Hematopoietic multipotent progenitor cell treated with erythropoietin and hydrocortisone succinate and interleukin-3 and kit ligand, for 17 days (in vitro differentiated cells): ENCODE measurements at places on chromosomes 12 and 14.

DNA sequence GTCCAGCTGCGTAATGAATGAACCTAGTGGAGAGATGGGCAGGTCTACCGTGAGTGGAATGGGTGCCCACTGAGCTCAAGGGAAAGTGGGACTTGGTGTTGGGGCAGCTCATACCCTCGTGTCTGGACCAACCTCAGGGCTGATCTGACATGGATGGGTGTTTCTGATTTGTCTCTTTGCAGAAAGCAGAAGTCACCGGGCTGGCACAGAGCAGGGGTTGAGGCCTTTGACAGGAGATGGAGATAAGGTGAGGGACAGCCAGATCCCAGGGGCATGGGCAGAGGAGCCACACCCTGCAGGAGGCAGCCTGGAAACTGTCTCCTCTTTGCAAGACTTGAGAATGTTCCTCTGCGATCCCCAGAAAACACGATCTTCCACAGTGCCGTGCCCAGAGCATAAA lies 20.9 kb upstream of the PPP1CC start:
- DNase-seq: no peak

DNA sequence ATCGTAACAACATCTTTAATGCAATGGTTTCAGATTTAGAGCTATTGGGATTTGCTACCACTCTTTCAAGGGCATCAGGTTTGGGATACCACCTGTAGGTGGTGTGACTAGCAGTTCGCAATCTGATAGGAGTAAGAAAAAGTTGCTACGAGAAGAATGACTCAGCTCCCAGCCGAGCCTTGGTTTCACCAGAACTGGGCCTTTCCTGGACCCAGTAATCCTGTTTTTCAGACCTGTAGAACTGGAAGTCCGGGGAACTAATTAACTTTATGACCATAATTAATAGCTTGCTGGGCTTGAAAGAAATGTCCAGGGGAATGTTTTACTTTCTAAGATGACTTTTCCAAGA lies 770 bp downstream of the ABHD4 start:
- peak; percentile 90 for DNase-seq

DNA sequence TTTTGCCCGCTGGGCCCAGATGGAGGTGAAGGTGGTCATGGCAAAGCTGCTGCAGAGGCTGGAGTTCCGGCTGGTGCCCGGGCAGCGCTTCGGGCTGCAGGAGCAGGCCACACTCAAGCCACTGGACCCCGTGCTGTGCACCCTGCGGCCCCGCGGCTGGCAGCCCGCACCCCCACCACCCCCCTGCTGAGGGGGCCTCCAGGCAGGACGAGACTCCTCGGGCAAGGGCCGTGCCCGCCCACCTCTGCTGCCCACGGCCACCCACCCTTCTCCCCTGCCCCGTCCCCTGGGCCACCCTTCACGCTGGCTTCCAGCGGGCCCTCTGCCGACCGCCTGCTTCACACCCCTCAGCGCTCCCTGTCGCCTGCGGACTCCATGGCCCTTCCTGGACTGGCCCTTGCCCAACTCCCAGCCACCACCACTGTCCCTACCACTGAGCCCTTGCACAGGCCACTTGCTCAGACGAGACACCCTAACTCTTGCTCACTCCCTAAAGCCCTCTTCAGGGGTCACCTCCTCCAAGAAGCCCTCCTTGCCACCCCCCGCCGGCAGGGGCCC lies 42.5 kb downstream of the CYP46A1 start:
- DNase-seq: no peak

- DNase-seq: no peak
These were observed 238.4 kb upstream of the CCDC196 start for GRCh38 chr14:66247662-66248193.

- DNase-seq: peak; percentile 78
These were observed 30.4 kb downstream of the FBXO34 start for GRCh38 chr14:55301437-55302121.

DNA sequence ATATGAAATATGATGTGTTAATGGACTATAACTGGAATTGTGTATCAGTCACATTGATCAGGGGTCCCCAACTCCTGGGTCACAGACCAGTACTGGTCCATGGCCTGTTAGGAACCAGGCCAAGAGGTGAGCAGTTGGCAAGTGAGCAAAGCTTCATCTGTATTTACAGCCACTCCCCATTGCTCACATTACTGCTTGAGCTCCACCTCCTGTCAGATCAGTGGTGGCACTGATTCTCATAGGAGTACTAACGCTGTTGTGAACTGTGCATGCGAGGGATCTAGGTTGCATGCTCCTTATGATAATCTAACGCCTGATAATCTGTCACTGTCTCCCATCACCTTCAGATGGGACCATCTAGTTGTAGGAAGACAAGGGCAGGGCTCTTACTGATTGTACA lies 72.3 kb downstream of the CDK17 start:
- no peak for DNase-seq

GRCh38 chr14:85566603-85567002 lies 36.7 kb downstream of the FLRT2 start:
- no peak for DNase-seq

DNA sequence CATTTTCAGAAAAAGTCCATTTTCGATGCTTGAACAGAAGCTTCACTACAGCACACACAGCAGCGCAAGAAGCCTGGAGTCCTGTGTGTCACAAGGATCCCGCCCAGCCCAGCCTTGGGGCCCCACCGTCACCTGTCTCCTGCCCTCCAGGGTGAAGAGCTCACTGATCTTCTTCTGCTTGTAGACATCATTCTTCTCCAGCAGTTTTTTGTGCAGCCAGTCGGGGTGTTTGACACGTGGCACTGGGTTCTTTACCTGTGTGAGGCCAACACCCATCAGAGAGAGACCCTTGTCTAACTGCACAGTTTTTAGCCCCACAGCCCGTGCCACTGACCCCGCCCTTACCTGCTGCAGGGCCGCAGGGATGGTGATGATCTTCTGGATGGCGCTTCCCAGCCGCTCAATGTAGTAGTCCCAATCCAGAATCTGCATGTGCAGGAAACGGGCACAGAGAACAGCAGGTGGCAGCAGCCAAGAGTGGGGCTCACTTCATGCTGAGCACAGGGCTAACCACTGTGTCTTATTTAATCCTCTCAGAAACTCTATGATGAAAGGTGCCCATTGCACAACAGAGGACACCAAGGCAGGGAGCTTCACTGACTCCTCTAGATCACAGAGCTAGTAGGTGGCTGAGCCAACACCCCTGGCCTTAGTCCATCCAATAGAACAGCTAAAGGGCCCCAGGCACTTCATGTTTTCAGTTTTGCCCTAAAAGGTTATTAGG lies 30.0 kb downstream of the POLE start:
- no peak for DNase-seq

GRCh38 chr14:20530771-20531571 lies 25.6 kb downstream of the RNASE10 start:
- peak; percentile 69 for DNase-seq

- no peak for DNase-seq
These were observed 223.4 kb upstream of the DIO2 start for GRCh38 chr14:80434574-80435321.

GRCh38 chr12:131591714-131592709 lies 118.9 kb upstream of the SFSWAP start:
- DNase-seq: no peak

- no peak for DNase-seq
These were observed 77.9 kb upstream of the FZD10 start for GRCh38 chr12:130084359-130084758.

DNA sequence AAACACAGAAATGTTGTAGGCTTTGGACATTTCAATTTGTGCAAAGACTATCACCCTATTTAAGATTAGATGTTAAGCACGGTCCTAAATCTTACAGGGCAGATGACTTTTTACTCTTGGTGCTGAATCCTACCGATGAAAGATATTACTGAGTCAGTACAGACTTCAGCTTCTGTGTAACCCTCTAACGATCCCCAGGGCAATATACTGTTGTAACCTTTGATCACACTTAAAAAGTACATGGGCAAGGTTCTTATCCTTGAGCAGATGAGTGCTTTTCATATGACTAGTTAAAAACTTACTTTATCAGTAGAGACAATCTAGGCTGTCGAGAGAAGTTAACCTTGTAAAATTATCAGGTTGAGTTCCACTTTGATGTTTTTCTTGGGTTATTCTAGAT lies 22.5 kb downstream of the PDE3A start:
- no peak for DNase-seq

- peak; percentile 87 for DNase-seq
These were observed 12.5 kb downstream of the EGLN3 start for GRCh38 chr14:33938131-33938949.

- DNase-seq: no peak
These were observed at the start of gene MYRFL for GRCh38 chr12:69824966-69825560. Gene MYRFL (plus strand): TSS chr12:69825227. CDS start chr12:69825518, 291 bp downstream.

- no peak for DNase-seq
These were observed 86.2 kb downstream of the IGF1 start for GRCh38 chr12:102394200-102394599.

- no peak for DNase-seq
These were observed 14.6 kb downstream of the SPTB start for GRCh38 chr14:64865109-64865508.

GRCh38 chr12:115190010-115190770 lies 506.2 kb upstream of the TBX3 start:
- no peak for DNase-seq

- DNase-seq: no peak
These were observed 1.7 kb upstream of the MAP3K9 start for GRCh38 chr14:70811050-70811449.

- DNase-seq: no peak
These were observed 89.3 kb downstream of the SLCO1B1 start for GRCh38 chr12:21220266-21220665.

DNA sequence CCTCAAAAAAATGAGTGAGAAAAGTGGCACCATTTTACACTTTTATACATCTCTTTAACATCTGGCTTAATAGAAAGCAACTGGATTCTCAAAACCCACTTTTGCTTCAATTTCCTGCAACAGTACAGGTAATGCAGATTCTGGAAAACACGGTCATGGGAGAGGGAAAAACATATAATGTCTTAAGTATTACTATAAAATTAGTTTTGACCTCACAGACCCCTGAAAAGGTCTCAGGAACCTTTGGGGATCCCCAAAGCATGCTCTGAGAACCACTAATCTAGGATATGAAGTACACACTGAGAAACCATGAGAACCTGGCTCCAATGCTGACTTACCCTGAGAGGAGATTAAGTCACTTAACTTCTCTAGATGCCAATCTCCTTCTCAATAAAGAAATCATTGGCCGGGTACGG lies 64.7 kb downstream of the PPP2R5E start:
- no peak for DNase-seq

GRCh38 chr12:103698752-103699560 lies 111.9 kb downstream of the STAB2 start:
- no peak for DNase-seq

GRCh38 chr14:50360851-50361250 lies 35.8 kb downstream of the CDKL1 start:
- no peak for DNase-seq

DNA sequence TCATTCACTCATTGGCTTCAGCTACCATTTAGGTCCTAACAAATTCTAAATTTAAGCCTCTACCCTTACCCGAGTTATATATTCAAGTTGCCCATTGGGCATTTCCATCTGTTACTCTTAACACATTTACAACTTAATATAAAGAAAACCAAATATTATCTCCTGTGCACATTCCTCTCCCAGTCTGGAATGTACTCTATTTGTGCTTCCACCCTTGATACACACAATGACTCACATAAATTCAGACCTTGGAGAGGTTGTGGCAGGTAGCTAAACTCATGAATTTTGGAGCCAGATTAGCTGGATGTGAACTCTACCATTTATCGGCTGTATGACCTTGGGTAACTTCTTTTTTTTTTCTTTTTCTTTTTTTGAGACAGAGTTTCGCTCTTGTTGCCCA lies 51.1 kb downstream of the BRMS1L start:
- DNase-seq: no peak

GRCh38 chr12:121653999-121654398 lies 15.5 kb downstream of the MORN3 start:
- DNase-seq: no peak

DNA sequence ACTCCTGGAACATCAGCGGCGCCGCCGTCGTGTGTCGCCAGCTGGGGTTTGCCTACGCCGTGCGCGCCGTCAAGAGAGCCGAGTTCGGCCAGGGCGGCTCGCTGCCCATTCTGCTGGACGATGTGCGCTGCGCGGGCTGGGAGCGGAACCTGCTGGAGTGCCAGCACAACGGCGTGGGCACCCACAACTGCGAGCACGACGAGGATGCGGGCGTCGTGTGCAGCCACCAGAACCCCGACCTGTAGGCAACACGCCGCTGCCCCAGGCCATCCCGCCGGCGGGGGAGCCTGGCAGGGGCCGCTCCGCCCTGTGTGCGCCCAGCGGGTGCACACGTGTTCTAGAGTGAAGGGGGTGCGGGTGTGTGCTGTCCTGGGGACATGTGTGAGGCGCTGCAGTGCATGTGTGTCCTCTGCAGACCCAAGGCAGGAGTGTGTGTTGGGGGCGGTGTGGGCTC lies 8.7 kb upstream of the CYP46A1 start:
- DNase-seq: no peak

- DNase-seq: no peak
These were observed 21.0 kb downstream of the CNOT2 start for GRCh38 chr12:70264067-70264867.

DNA sequence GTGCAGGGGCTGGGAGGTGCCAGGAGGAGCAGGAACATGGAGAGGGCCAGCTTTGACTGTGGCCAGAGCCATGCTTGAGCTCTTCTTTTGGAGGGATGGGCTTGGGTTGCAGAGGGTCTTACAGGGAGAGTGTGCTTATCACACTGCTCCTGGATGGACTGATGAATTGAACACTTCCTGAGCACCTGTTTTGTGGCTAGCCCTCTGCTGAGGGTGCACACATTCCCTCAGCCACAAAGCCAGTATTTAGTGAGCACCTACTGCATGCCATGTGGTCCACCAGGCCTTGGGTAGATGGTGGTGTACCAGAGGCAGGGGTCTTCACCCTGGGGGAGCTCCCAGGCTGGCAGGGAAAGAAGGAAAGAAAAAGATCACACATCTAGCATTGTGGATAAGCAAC lies 118.9 kb downstream of the SLC25A47 start:
- no peak for DNase-seq

DNA sequence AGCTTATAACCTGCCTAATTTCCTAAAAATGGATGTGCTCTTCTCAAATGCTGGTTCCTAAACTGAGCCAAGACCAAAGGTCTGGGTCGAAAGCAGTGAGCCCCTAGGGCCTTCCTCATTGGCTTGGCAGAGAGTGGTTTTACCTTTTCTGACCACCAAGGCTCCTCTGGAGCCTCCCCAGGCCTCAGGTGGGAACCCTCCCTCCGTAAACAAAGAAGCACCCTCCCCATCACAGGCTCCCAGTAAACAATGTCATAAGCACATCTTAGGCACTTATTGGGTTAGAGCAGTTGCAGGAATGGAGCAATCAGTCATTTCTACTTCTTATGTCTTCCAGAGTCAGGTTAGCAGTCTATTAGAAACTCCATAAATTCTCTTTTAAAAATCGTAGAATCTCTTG lies 6.0 kb downstream of the CHPT1 start:
- no peak for DNase-seq

DNA sequence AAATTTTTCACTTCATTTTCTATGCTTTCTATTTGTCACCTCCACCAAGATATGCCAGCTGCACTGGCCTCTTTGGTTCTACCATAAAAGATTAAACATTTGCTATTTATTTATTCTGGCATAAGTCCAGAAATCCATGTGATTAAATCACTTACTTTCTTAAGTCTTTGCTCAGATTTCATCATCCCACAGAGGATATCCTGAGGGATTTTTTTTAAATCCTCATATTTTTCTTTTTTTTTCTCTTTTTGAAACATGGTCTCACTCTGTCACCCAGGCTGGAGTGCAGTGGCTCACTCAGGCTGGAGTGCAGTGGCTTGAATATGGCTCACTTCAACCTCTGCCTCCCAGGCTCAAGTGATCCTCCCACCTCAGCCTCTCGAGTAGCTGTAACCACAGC lies 645.4 kb upstream of the ATXN7L3B start:
- DNase-seq: no peak

- DNase-seq: no peak
These were observed 713 bp downstream of the FRMD6 start for GRCh38 chr14:51652168-51653078.
